ENCODE measurements at places on chromosomes 1 and 21. TPM values are rescaled to one million over a fixed set of nuclear protein-coding genes. Genes with fewer than 3 reads are reported as not detected.

The FLG2 gene
- under 0.01 TPM for total RNA-seq

The NUDT4B gene
- total RNA-seq = 11.8 TPM

The KIRREL1 gene
- total RNA-seq = 0.54 TPM

The UBE2J2 gene
- total RNA-seq = 51.4 TPM

The ZBTB37 gene
- 6.5 TPM for total RNA-seq

All from hematopoietic multipotent progenitor cell (in vitro differentiated cells).